Mesothelial cell of epicardium (in vitro differentiated cells): ENCODE measurements at places on chromosomes 3 and 15. TPM values are rescaled to one million over a fixed set of nuclear protein-coding genes. Genes with fewer than 3 reads are reported as not detected.

- peak overlapping the region; percentile 5 for H3K27ac ChIP-seq
- no peak overlapping the region for H3K4me3 ChIP-seq
- H3K27me3 ChIP-seq: no peaks in the 10 kb centered on the region
- no peaks in the 10 kb centered on the region for H3K36me3 ChIP-seq
- H3K4me1 ChIP-seq: peaks cover 11% of the 10 kb centered on the region
Measured at GRCh38 chr3:1883534-1883933, 215.1 kb upstream of the CNTN4 start.

DNA sequence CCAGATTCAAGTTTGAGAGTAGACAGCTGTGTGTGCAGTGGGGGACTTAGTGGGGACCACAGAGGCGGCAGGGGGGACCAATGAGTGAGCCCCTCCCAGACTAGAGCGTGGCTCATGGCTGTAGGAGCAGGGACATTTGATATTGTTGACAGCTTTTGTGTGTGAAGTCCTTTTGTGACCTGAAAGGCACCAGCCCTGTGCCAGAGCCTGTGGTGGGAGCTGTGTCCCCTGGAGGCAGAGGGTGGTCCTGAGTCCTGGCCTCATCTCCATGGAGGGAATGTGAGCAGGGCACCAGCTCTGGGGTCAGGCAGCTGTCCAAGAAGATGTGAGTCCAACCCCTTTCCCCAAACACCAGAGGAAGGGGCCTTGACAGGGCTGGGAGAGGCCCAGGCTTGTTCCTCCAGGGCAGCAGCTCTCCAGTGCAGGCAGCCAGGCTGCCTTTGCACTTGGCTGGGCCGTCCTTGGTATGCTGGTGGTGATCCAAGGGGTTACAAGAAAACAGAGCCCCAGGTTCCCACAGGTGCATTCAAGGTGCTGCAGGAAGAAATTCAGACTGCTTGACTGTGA, 10.1 kb upstream of the C3orf22 start:
- H3K27ac ChIP-seq: no peak overlapping the region
- no peak for DNase-seq
- peaks cover 18% of the 10 kb centered on the region for H3K27me3 ChIP-seq
- H3K4me3 ChIP-seq: no peak overlapping the region
- no peaks in the 10 kb centered on the region for H3K36me3 ChIP-seq

- peaks cover 48% of the 10 kb centered on the region for H3K4me1 ChIP-seq
- no peaks in the 10 kb centered on the region for H3K36me3 ChIP-seq
- no peak for DNase-seq
- H3K4me3 ChIP-seq: no peak overlapping the region
- peak overlapping the region; percentile 44 for H3K27ac ChIP-seq
- no peaks in the 10 kb centered on the region for H3K27me3 ChIP-seq
Measured at GRCh38 chr3:149552700-149553099, 78.2 kb downstream of the TM4SF4 start.

- H3K36me3 ChIP-seq: no peaks in the 10 kb centered on the region
- no peak overlapping the region for H3K4me3 ChIP-seq
- H3K27ac ChIP-seq: no peak overlapping the region
Measured at GRCh38 chr3:177545964-177546363, 348.7 kb upstream of the TBL1XR1 start.

- H3K27me3 ChIP-seq: peaks cover 53% of the 10 kb centered on the region
- DNase-seq: no peak
- no peak overlapping the region for H3K4me3 ChIP-seq
- H3K36me3 ChIP-seq: no peaks in the 10 kb centered on the region
- peaks cover 10% of the 10 kb centered on the region for H3K4me1 ChIP-seq
- H3K27ac ChIP-seq: no peak overlapping the region
Measured at GRCh38 chr3:63477494-63478129, 174.9 kb upstream of the SNTN start.

- peak overlapping the region; percentile 98 for H3K4me3 ChIP-seq
- peaks cover 28% of the 10 kb centered on the region for H3K4me1 ChIP-seq
- peak overlapping the region; percentile 99 for H3K27ac ChIP-seq
- H3K36me3 ChIP-seq: no peaks in the 10 kb centered on the region
- no peak for DNase-seq
Measured at GRCh38 chr3:108590460-108590859, 938 bp downstream of the DZIP3 start.

GRCh38 chr15:80613762-80614365, 81.2 kb upstream of the ABHD17C start:
- peaks cover 47% of the 10 kb centered on the region for H3K4me1 ChIP-seq
- no peaks in the 10 kb centered on the region for H3K36me3 ChIP-seq
- H3K27ac ChIP-seq: no peak overlapping the region
- no peak overlapping the region for H3K4me3 ChIP-seq
- H3K27me3 ChIP-seq: peaks cover 2% of the 10 kb centered on the region

DNA sequence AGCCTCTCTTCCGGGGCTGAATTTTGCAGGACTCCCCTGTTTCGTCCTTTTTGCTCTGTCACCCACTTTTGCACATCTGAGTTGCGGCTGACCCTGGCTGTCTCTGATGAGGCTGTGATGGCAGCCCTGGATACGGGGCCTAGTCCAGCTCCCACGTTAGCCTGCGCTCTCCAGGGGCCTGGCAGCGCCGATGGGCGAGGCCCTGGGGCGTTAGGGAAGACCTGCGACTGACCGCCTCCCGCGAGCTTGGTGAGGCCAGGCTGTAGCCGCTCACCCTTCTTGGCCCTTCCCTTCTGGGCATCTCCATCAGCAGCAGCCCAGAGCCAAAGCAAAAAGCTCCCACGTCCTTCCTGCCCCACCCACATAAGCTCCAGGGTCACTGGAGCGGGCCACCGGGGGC, 85.2 kb downstream of the FBLN2 start:
- no peak for DNase-seq
- H3K27ac ChIP-seq: no peak overlapping the region
- H3K27me3 ChIP-seq: no peaks in the 10 kb centered on the region

GRCh38 chr3:137709011-137709601, 55.0 kb upstream of the SOX14 start:
- H3K4me1 ChIP-seq: no peaks in the 10 kb centered on the region
- no peak overlapping the region for H3K4me3 ChIP-seq
- H3K27ac ChIP-seq: no peak overlapping the region
- no peak for DNase-seq
- H3K36me3 ChIP-seq: no peaks in the 10 kb centered on the region

GRCh38 chr3:10356461-10356981, 35.6 kb upstream of the SEC13 start:
- H3K4me1 ChIP-seq: no peaks in the 10 kb centered on the region
- H3K36me3 ChIP-seq: no peaks in the 10 kb centered on the region
- no peak overlapping the region for H3K27ac ChIP-seq
- DNase-seq: no peak
- no peak overlapping the region for H3K4me3 ChIP-seq

DNA sequence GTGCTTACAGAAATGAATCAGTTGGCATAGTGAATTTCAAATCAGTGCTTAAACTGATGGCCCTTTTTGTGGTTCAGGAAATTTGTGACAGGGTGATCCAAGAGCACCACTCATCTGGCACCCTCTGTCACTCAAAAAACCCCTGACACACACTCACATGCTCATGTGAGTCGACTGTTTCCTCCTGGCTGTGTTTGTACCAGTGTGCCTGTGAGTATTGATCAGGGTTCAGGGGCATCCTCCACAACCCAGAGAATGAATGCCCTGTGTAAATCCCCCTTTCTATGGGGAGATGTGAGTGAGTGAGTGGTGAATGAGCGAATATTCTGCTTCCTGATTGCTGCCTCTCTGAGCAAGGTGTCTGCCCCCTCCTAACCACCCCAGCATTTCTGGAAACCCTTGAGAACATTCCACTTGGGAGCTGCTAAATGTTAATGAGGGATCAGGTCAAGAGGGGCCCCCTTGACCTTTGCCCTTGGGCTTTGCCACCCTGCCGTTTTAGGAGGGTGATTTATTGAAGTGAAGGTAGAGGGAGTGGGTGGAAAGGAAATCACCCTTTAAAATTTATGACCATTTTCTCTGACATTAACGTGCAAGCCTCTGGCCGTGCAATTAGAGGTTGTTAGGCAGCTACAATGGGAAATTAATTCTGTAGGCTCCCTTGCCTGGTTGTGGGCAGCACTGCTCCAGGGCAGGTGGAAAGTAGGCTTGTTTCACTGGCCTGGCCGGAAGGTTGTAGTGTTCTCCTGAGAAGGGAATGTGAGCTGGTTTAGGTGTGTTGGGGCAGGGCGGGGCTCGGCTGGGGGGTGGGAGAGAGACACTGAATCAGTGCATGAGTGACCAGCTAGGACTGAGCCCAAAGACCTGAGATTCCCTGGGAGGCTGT, 87.2 kb downstream of the SLCO3A1 start:
- peaks cover 52% of the 10 kb centered on the region for H3K27me3 ChIP-seq
- DNase-seq: no peak
- H3K4me1 ChIP-seq: peaks cover 31% of the 10 kb centered on the region
- H3K27ac ChIP-seq: no peak overlapping the region

DNA sequence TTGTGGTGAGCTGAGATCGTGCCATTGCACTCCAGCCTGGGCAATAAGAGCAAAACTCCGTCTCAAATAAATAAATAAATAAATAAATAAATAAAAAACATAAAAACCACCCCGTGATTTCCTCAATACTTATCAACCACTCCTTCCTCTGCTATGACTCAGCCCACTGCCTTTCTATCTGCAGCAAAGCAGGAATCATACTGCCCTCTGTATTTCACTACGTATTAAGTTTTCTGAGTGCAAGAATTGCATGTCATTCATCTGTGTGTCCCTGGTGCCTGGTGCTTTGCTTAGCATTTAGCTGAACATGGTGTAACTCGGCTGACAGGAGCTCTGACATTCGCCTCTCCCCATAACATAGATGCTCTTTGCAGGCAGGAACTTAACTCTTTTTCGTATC, 7.1 kb downstream of the LSG1 start:
- H3K4me1 ChIP-seq: no peaks in the 10 kb centered on the region
- no peak for DNase-seq
- H3K4me3 ChIP-seq: no peak overlapping the region
- no peaks in the 10 kb centered on the region for H3K27me3 ChIP-seq

GRCh38 chr3:177349384-177349783, 152.1 kb upstream of the TBL1XR1 start:
- H3K27me3 ChIP-seq: no peaks in the 10 kb centered on the region
- H3K4me1 ChIP-seq: peaks cover 46% of the 10 kb centered on the region
- no peaks in the 10 kb centered on the region for H3K36me3 ChIP-seq
- H3K27ac ChIP-seq: peak overlapping the region; percentile 70
- H3K4me3 ChIP-seq: no peak overlapping the region
- no peak for DNase-seq

- H3K27me3 ChIP-seq: no peaks in the 10 kb centered on the region
- no peak overlapping the region for H3K4me3 ChIP-seq
- no peak for DNase-seq
- peaks cover 7% of the 10 kb centered on the region for H3K4me1 ChIP-seq
- H3K36me3 ChIP-seq: peaks cover 6% of the 10 kb centered on the region
- no peak overlapping the region for H3K27ac ChIP-seq
Measured at GRCh38 chr15:67505675-67506572, 15.0 kb upstream of the C15orf61 start.

DNA sequence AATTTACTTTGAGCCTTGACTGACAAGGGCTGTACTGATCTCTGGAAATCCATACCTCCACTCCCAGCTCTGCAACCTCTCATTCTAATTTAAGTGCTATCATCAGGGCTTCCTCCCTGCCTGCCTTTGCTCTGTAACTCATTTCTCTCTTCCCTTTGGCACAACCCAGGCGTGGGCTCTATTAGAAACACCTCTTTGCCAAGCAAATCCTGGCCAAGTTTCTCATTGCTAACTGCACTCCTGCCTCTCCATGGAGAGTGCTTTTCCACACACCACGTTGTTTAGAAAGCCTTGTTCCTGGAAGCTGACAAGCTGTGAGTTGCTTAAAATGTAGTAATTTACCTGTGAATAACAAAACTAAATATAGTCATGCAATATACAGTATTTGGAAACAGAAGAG, 20.1 kb upstream of the FSTL1 start:
- no peaks in the 10 kb centered on the region for H3K27me3 ChIP-seq
- peaks cover 60% of the 10 kb centered on the region for H3K4me1 ChIP-seq
- H3K4me3 ChIP-seq: no peak overlapping the region
- no peak for DNase-seq
- H3K27ac ChIP-seq: peak overlapping the region; percentile 96
- H3K36me3 ChIP-seq: peaks cover 9% of the 10 kb centered on the region

DNA sequence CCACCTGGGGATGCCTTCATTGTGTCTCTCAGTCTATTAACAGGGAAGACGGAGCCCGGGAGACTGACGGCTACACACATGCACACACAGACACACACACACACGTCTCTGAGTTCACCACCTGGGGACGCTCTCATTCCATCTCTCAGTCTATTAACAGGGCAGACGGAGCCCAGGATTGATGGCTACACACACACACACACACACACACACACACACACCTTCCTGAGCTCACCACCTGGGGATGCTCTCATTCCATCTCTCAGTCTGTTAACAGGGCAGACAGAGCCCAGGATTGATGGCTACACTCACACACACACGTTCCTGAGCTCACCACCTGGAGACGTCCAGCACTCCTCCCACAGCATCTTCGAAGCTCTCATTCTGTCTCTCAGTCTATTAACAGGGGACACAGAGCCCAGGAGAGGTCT, 143.9 kb downstream of the OR4M2 start:
- no peak overlapping the region for H3K4me3 ChIP-seq
- no peaks in the 10 kb centered on the region for H3K4me1 ChIP-seq
- H3K27ac ChIP-seq: no peak overlapping the region
- DNase-seq: no peak
- H3K36me3 ChIP-seq: peaks cover 11% of the 10 kb centered on the region

DNA sequence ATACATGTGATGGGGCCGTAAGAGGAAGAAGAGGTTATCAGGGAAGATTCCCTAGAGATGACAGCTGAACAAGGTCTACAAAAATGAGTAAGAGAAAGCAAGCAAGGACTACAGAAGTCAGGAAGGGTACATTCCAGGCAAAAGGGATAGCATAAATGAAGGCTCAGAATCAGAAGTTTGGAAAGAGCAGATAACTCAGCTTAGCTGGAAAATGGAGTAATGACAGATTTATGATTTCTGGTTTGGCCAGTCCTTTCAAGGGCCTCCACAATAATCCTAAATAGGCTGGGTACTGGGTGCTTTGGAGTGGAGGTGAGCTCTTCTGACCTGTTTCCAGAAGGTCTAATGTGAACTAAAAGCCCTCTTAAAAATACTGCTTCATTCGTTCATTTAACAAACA, 110.7 kb downstream of the MYO5A start:
- no peak for DNase-seq
- peaks cover 18% of the 10 kb centered on the region for H3K4me1 ChIP-seq
- no peaks in the 10 kb centered on the region for H3K27me3 ChIP-seq
- H3K27ac ChIP-seq: no peak overlapping the region

DNA sequence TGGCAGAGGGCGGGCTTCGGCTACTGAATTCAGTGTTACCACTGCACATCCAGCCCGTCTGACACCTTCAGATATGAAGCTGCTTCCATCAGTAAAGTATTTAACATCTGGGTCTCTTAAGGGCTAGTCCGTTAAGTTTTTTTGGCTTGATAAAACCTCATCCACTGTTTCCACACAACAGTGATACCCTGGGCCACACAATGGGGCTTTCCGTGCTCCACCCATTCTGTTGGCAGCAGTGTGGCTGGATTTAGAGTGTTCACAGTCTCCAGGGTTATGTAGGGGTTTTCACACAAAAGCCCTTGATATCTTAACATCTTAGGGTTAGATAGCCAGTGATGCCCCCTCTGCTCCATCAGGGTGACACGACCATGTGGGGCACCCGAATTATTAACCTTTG, 165.0 kb downstream of the STXBP5L start:
- peaks cover 20% of the 10 kb centered on the region for H3K4me1 ChIP-seq
- no peak for DNase-seq
- no peaks in the 10 kb centered on the region for H3K36me3 ChIP-seq

OIP5 gene
- total RNA-seq: 5.3 to 5.9 TPM (median 5.6 TPM) in 3 replicates

TRH gene
- total RNA-seq: 0.13 to 0.38 TPM (median 0.31 TPM) in 3 replicates
